Motor neuron (in vitro differentiated cells): ENCODE measurements at places on chromosomes 5 and 9. TPM values are rescaled to one million over a fixed set of nuclear protein-coding genes. Genes with fewer than 3 reads are reported as not detected.

DNA sequence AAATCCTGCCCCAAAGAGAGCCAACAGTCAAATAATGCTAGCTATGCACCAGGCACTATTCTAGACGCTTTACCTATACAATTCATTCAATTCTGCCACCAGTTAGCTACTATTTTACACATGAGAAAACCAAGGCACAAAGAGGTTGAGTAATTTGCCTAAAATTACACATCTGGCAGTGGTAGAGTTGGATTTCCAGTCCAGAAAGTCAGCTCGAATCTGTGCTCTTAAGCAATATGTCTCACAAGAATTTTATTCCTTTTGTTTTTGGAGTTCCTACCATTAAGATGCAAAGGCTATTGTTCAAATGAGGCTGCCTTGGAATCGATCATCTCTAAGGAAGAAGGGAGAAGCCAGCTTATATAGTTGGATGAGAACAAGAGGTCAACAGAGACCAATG lies 256.9 kb upstream of the RASA1 start:
- ATAC-seq = no peak

- no peak for ATAC-seq
Measured at GRCh38 chr5:175627005-175627404, 30.9 kb upstream of the HRH2 start.

GRCh38 chr9:124665391-124666058 lies 105.6 kb downstream of the NR6A1 start:
- peak; percentile 63 for ATAC-seq

DNA sequence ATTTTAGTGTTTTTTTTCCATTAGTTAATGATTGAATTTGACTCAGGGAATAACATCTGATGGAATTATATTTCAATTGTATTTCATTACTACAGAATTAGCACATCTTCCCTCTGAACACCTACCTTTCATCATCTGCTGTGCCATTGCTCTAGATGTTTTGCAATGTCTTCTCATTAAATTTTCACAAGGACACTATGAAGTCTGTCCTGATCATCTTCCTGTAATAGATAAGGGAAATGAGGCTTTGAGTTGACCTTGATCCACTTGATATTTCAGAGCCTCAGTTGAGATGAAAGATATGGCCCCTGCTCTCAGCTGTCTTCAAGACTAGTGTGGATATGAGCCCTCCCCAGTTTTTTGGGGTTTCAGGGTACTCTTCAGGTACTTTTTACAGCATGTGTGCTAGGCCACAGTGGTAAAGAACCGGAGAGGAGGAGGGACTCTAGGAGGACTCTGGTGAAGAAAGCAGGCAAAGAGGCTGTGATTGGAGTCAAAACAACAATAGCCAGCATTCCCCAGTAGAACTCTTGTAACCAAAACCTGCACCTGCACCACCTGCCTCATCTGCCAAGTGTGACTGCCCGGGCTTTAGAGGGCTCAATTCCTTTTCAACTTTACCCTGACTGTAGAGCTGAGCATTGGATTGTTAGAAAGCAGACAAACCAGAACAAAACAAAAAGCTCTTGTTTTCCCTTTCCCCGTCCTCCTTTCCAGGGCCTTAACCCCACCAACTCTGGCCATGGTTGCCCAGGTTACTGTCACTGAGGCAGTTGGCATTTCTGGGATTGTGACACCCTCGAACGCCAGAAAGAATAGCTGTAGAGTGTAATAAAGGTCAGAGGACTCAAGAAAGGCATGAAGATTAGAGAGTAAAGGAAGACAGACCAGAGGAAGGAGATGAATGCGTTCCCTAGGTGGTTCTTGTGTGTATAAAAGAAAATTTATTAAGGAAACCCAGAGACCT lies 56.3 kb downstream of the ERAP1 start:
- peak; percentile 77 for ATAC-seq

DNA sequence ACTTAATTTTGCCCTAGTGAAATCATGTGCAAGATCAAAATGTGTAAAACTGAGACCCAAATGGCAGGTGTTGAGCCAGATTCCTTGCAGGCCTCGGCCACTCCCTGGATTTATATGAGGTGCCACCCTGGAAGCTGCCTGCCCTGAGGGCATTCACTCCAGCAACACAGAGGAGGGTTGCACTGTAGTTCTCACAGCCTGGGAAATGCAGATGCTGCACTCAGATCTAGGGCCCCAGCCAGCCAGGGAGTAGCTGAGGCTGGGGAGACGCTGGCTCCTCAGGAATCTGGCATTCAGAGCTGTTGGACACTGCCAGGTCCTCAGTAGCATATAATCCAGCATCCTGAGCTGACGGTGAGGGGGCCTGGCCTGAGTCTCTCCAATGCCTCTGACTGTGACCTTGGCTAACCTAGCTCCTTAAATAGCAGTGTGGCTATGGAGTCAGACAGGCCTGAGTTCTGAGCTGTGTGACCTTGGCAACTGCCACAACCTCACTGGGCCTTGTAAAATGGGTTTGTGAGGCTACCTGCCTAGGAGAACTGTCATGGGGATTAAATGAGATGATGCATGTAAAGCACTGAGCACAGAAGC lies 8.7 kb downstream of the KCNMB1 start:
- ATAC-seq = no peak

- ATAC-seq = no peak
Measured at GRCh38 chr5:174832811-174833210, 108.4 kb downstream of the MSX2 start.

GRCh38 chr5:76425928-76426804 lies 23.1 kb downstream of the IQGAP2 start:
- ATAC-seq = no peak

GRCh38 chr5:124061663-124062062 lies 549.7 kb downstream of the CSNK1G3 start:
- no peak for ATAC-seq

GRCh38 chr9:13411791-13412190 lies 132.3 kb upstream of the MPDZ start:
- no peak for ATAC-seq

- ATAC-seq = no peak
Measured at GRCh38 chr9:20606652-20607051, 15.6 kb downstream of the MLLT3 start.

GRCh38 chr5:139543423-139543991 lies 17.6 kb upstream of the UBE2D2 start:
- ATAC-seq = peak; percentile 34

DNA sequence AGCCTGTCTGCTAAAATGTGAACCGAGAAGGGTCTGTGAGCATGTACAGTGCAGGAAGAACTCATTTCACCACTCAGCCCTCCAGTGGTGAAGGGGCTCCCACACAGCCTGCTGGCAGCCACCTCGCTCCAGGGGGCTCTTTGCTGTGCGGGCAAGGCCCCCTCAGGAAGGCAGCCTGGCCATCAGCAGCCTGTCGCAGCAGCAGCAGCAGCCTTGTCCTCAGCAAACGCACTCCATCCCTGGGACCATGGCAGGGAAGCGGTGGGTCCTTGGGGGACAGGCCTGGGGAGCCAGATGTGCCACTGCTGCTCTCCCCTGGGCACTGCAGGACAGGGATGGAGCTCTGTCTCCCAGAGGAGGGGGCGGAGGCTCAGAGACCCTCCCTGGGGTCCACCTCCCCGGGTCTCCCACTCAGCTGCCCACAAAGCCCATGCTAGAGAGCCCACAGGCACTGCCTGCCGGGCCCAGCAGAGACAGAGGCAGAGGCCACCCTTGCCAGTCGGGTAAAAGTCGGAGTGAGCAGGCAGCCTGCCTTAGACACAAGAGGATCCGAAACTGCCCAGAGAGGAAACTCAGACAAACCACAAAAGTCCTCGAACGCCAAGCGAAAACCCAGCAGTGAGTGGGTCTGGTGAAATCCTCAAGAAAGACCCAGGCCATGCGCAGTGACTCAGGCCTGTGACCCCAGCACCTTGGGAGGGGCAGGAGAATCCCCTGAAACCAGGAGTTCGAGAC lies 8.0 kb downstream of the BRD3 start:
- ATAC-seq = no peak

- ATAC-seq = no peak
Measured at GRCh38 chr5:1285883-1286291, 9.0 kb downstream of the TERT start.

DNA sequence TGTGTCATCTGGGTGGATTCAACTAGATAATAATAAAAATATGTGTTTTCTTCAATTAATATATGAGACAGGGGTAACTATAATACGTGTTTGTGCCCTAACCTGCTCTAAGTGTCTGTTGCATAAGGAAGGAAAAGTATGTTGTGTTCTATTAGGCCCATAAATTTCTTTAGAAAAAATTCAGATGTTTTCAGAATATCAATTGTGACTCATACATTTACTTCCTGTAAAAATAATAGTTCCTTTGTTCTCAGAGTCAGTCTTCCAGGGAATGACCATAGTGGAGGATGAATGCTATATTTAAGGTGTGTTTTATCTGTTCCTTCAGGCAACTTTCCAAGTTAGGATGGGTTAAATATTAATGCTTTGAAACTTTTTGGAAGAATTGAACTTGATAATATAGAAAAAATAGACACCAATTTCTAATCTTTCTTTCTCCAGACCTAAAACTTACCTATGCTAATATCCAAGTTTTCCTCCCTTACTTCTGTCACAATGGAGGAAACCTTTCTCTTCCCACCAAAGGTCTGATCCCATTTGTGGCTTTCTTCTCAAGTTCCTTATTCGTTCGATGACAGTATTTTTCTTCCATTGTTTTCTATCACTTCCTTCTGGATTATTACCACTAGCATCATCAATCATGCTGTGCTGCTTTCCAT lies 49.9 kb downstream of the ISL1 start:
- ATAC-seq = no peak

DNA sequence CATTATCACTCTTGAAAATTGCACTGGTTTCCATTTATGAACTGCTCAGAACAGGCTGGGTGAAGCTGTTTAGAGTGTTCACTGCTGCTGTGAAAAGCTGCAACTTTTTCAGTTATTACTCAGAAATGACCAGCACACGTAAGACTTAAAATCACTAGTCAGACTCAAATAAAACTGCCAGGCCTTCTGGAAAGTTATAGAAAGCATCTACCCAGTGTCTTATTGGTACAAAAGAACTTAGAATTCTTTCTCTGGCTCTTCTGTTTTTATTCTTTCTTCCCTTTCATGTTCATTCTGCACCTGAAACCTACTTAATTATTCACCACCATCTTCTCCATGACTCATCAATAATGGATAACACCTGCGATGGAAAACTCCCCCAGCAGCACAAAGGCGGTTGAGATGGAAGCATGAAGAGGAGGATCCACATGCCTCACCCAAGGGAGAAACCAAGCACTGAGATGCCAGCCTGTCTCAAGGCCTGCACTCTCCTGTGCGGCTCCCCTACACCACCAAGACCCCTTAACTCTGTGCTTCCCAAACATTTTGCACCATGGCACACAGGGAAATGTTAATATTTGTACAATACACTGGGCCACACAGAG lies 171.9 kb downstream of the ENTREP1 start:
- no peak for ATAC-seq

DNA sequence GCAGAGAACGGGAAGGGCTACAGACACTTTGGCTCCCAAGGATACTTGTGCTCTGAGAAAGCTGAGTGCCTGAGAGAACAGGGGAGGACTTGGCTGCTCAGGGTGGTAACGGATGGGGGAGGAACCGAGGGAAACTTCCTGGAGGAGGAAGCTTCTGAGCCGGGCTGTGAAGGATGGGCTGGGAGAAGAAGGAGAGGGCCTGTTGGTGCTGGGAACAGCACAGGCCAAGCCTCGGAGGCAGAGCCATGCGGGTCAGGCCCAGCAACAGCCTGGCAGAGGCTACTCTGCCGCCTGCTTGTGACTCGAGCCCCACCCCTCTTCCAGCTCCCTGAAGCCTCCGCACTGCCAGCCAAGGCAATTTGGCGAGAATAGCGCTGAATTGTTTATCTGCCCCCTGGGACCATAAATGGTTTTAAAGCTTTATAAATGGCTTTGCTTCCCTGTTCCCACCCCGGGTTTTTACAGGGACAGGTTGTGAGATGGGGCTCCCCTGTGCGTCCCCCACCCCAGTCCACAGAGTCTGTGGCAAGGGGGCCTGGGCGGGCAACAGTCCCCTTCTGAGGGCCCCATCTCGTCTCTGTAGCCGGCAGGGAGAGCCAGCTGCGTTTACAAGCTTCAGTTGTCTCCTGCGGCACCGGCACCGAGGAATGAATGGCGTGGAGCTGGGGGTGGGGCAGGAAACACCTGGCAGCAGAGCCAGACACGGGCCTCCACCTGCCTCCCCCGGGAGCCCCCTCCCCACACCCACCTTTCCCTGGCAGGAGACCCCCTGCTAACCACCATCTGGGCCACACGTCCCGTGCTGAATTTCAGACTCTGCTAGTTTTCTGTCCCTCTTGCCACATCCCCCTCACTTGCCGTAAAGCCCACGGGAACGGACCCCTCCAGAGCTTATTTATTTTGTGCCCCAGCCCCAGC lies 24.4 kb downstream of the FAM163B start:
- ATAC-seq = peak; percentile 29

GRCh38 chr5:73290242-73290641 lies 117.2 kb downstream of the TMEM174 start:
- no peak for ATAC-seq

Gene ARSI
- 0.18 and 0.21 TPM in 2 replicates for total RNA-seq

Gene FBXW2
- 30.3 and 37.9 TPM in 2 replicates for total RNA-seq

Gene PCDHGA8
- 0.52 and 0.68 TPM in 2 replicates for total RNA-seq

Gene SPINK4
- not detected in 2 replicates for total RNA-seq

Gene LCN9
- not detected in 2 replicates for total RNA-seq

Gene PFN3
- not detected in 2 replicates for total RNA-seq
